Neural crest cell (in vitro differentiated cells): ENCODE measurements at places on chromosomes 2 and 18.

GRCh38 chr2:240605867-240606743 lies 19.2 kb upstream of the GPR35 start:
- DNase-seq, result no peak

- DNase-seq, result no peak
These were observed 14.5 kb upstream of the SLC35F5 start for GRCh38 chr2:113770929-113771328.

GRCh38 chr18:25704071-25704470 lies 352.1 kb upstream of the ZNF521 start:
- DNase-seq, result peak; percentile 4

- DNase-seq, result no peak
These were observed 332.9 kb downstream of the DSC3 start for GRCh38 chr18:30709595-30709994.

- DNase-seq, result no peak
These were observed 520.3 kb downstream of the SOX11 start for GRCh38 chr2:6212491-6212890.

- DNase-seq, result no peak
These were observed 167.3 kb upstream of the SKOR2 start for GRCh38 chr18:47418746-47419145.

- DNase-seq, result no peak
These were observed 8.4 kb upstream of the TRABD2A start for GRCh38 chr2:84889332-84889731.

- DNase-seq, result peak; percentile 36
These were observed 652 bp downstream of the PPM1B start for GRCh38 chr2:44169155-44169898.

- no peak for DNase-seq
These were observed 15.0 kb downstream of the CERS6 start for GRCh38 chr2:168471163-168471475.

DNA sequence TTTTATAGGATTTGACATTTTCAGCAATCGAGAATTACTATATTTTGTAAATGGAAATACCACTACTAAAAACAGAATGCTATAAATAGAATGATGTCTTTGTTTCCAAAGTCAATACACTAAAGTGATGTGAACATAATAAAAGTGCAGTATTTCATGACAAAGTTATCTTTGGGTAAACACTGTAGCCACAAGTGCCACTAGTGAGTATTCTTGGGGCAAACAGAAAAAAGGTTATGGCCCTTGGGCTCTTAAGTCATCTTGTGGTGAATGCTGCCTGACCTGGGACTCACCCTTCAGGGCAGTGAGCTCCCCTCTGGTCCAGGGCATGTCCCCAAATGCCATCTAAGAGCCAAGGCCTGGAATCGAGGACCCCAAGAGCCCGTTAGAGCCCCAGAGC lies 99.2 kb upstream of the KYNU start:
- DNase-seq, result no peak

GRCh38 chr2:177671662-177672061 lies 279.1 kb downstream of the AGPS start:
- DNase-seq, result no peak

GRCh38 chr2:217467331-217467730 lies 535.5 kb downstream of the TNS1 start:
- no peak for DNase-seq

GRCh38 chr2:16739778-16740581 lies 74.3 kb upstream of the CYRIA start:
- no peak for DNase-seq

DNA sequence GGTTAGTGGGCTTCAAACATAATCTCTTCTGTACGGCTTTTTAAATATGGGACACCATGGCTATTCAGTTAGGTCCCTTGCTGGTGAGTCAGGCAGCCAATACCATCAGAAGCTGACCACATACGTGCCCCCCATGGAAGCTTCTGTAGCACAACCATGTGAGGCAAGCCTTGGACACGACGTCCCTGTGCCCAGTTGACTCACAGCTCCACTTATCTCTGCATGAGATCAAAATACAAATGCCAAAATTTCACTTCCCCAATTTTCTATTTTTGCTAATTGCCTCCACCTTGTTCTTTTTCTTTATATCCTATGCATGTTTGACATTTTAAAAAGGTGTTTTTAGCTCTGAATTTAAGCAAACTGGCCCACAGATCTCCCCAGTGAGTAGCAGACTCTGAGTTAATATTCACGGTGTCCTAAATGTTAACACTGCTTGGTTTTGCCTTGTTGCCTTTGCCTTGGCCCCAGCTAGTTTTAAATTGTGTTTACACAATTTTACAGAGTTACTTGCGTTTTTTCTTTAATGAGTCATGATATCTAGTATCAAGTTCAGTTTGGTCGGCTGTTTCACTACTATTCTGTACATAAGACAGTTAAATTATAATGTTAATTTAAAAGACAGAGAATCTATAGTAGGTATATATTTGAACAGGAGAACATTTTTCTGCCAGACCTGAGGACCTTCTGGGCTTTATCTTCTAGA lies 77.5 kb downstream of the CDCA7 start:
- no peak for DNase-seq

- no peak for DNase-seq
These were observed 4.0 kb downstream of the NOP58 start for GRCh38 chr2:202269585-202269984.

GRCh38 chr2:66526180-66526579 lies 91.3 kb downstream of the MEIS1 start:
- DNase-seq, result no peak

DNA sequence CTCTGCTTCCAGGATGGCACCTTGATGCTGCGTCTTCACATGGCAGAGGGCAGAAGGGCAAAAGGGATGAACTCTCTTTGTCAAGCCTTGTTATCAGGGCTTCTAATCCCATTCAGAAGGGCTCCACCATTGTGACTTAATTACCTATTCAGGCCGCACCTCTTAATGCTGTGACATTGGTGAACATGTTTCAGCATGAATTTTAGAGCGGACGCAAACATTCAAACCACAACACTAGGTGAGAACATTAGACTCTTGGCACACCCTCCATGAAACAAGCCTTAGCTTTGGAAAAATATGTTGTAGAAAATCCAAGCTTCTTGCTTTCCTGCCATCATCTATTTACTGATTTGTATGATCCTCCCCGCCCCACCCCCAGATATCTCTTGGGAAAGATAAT lies 17.9 kb downstream of the DAW1 start:
- DNase-seq, result no peak

GRCh38 chr2:133495226-133495625 lies 73.0 kb downstream of the NCKAP5 start:
- no peak for DNase-seq

DNA sequence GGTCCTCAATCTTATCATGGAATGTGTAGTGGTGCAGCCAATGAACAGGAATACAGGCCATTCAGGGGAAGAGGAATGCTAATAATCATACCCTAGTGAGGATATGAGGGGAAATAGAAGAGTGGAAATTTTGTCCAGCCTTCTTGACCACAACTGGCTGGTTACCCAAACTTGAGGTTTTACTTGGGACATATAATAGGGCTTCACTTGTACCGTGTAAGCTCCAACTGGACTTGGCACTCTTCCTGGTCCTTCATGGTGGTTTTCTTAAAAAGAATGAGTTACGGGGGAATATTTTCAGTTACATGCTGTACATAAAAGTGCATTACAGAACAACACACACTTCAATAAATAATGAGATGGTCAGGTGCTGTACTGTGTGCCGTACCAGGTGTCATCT lies 234.9 kb upstream of the RASGRP3 start:
- no peak for DNase-seq

DNA sequence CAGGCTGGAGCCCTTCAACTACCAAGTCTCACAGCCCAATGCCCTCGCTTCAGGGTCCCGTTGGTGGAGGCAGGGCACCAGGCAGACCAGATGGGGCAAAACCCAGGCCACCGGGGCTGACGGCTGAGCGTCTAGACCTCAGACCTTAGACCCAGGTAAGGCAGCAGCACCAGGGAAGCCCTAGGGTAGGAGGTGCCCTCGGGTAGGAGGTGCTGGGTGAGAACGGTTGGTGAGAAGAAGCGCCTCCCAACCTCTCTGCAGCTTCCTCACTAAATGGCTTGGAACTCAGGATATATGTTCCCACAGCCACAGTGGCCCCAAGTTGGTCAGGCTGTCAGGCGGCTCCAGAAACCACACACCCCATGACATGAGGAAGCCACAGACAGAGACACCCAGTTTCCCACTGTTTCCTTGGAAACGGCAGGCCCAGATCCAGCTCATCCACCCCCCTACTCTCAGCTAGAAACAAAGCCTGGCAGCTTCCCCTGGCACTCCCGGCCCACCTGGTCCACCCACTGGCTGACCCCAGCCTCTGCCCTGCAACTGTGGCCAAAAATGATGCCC lies 13.1 kb upstream of the MLPH start:
- no peak for DNase-seq

GRCh38 chr2:192416060-192416459 lies 221.3 kb upstream of the TMEFF2 start:
- DNase-seq, result no peak

DNA sequence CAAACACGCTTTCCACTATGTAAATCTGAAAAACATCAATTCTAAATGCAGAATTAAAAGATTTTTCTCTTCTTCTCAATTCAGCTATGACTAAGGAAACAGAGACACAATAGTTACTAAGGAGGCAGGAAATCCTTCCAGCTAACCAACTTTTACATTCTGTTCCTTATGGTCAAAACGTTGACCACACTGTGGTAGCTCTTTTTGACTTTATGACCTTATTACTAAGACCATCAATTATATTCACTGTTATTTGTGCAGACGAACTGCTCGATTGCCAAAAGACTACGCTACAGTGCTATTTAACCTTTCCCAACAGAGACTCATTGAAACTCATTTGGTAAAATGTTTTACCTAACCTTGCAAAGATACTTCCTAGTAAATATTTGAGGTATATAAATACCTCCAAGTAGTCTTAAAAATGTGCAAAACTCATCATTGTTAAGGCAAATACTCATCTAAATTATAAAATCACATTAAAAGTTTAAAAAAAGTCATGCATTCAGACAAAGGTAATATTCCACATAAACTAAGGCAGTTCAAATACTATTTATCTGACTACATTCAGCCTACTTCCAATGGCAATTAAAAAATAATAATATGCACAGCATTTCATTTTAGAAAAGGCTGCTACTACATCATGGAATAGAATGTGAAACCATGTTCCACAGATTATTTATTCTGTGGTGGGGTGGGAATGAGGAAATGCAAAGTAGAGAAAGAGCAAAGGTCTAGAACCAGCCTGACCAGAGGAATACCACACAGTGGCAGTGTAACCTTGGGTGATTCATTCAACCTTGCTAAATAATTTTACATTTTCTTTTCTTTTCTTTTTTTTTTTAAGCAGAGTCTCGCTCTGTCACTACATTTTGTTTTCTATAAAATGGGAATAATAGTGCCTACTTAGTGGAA lies 139.9 kb downstream of the THADA start:
- DNase-seq, result no peak

DNA sequence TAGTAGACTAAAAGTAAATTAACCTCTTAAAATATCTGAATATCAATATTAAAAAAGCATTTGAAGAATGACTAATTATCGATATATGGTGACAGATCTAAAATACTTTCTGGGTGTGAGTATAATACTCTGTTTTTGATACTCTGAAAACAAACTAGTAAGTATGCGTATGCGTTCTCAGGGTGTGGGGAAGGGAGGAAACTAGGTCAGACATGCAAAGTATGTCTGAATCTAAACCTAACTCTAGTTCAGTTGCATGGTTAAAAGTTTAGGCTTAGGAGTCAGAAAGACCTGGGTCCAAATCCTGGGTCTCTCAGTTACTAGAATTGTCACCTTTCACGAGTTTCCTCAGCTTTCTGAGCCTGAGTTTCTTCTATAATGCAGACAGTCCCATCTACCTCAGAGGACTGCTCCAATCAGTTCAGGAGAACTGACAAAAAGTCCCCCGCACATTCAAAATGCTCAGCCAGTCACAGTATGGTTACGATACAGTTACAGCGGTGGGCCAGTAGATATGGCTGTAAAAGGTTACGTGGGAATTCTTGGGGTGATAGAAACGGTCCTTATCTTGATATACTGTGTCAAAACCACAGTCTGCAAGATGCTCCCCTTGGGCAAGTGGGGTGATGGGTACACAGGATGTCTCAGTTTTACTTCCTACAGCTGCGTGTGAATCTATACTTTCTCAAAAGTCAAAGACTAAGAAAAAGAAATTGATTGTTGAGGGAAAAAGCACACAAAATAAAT lies 29.2 kb downstream of the UNC50 start:
- no peak for DNase-seq

DNA sequence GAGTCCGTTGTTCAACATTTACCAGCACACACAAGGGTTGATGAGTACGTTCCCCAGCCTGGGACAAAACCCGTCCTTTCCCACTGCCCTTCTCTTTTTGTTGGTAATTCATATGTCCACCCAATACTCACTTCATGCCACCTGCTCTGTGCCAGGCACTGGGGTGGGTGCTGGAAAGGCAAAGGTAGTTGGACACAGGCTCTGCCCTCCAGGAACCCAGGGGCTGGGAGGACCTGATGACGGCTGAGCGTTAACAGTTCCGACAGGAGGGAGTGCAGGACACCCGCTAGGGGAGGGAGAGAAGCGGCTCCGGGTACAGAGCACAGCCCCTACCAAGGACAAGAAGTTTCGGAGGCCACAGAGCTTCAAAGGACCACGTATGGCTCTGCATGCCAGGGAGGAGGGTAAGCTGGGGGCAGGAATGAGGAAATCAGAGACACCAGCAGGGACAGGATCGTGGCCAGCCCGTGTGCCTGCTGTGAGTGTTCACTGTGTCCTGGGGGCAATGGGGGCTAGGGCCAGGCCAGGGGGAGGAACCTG lies 134.1 kb upstream of the GPC1 start:
- DNase-seq, result no peak

DNA sequence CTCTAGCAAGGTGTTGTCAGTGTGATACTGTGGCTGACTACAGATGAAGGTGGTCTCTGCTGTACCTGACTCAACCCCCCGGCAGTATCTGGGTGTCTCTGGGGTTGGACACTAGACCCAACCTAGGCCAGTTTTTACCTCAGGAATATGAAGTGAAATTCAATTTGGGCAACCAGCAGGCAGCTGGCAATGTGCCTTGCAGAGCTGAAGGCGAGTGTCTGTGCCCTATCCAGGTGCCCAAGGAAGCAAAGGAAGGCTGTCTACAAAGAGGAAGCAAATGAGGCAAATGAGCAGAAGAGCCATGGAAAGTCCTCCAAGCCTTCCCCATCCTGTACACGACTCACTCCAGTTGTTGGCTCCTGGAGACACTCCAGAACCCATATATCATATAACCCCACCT lies 264.6 kb upstream of the AGAP1 start:
- no peak for DNase-seq

GRCh38 chr2:103773884-103774283 lies 1012.1 kb downstream of the TMEM182 start:
- DNase-seq, result no peak

DNA sequence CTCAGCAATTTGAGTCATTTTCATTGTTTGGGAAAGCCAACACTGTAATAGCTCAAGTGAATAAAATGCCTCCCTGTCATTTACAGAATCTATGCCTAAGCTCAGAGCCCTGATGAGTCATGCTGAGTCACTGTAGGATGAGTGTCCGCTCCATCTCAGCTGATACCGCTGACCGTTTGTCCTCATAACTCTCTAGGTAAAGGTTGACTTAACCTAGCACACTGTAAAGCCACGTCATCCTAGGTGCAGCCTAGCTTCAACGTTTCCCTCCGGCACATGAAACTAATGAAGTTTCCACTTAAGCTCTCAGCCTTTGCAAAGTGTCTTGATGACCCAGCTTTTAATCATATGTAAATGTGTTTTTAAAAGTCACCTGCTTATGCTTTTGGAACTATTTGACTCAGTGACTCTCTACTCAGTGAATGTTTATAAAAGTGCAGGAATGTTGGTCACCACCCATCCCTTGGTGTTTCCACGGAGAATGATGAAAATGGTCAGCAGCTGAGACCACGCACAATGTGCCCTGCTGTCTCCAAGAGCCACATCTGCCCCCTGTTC lies 154.0 kb downstream of the PMAIP1 start:
- DNase-seq, result no peak

GRCh38 chr2:38125842-38126241 lies 49.9 kb upstream of the CYP1B1 start:
- DNase-seq, result no peak
